Activated naive CD4-positive, alpha-beta T cell treated with anti-CD3 and anti-CD28 coated beads, Interleukin-2, amount 50 U/mL, for 72 hours (primary cell): ENCODE measurements at places on chromosomes 7 and 10.

DNA sequence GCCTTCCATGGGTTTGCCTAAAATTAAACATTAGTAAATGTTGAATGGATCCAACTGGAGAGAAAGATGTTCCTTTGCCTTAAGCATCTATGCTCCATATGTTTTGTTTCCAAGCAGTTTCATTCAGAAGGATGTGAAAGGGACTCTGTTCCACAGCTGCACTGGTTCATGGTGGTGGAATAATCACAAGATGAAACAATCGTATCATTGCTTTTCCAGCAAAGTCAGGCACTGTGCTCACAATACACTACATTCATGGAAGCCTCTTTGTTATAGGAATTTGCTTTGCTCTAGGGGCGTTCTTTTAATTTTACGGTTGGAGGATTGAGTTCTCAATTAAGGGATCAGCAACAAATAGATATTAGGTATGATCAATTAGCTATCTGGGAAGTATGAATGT is 33.8 kb downstream of the RAMP3 start:
- DNase-seq = no peak

DNA sequence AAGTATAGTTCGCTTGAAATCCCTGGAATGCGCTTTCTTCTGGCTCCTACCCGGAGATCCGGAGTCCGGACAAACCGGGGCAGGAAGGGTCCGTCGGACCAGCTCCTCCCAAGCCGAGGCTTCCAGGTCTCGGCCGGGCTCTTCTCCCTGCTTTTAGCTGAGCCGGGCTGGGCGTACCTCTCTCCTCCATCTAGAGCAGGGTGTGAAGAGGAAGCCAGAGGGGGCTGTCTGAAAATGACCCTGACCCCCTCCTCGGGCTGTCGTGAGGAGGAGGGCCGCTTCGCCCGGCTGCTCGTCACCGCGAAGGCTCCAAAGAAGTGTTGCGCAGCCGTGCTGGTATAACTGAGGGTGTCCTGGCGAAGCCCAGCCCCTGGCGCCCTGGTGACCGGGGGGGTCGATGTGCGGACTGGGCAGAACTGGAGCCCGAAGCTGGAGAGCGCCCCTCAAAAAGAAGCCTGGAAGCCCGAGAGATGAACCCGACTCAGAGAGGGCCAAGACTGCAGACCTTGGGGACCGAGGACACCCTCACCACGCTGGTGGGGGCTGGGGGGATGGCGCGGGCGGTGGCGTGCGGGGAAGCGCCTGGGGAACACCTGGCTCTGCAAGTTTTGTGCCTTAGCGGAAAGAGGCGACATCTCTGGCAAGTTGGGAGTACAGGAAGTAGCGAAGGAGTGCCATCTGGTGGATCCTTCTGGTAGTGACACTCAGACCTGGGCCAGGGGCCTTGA is 5.7 kb downstream of the KAZALD1 start:
- peak; percentile 84 for DNase-seq

GRCh38 chr7:129502708-129503685 is 666 bp downstream of the SMKR1 start:
- DNase-seq = peak; percentile 20

GRCh38 chr10:76463111-76463510 is 1031.7 kb downstream of the LRMDA start:
- DNase-seq = no peak

DNA sequence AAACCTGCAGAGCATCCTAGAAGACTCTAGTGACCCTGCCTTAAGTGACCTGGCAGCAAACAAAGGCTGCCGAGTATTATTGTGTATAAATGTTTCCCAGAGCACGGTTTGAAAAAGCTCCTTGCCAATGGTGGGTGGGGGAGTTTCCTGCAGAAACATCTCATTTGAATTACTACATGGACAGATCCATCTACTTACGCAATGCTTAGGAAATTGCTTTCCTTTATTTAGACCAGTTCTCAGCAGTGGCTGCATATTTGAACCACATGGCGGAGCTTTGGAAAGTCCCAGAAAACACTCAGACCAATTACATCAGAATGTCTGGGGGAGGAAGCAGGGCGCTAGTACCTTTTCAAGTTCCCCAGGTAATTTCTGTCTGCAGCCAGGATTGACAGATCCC is 560.9 kb downstream of the SDK1 start:
- DNase-seq = no peak
